ENCODE measurements at places on chromosomes 5 and 9.
A peak's percentile ranks its signal among the peaks of the same experiment; 100 is the strongest.

DNA sequence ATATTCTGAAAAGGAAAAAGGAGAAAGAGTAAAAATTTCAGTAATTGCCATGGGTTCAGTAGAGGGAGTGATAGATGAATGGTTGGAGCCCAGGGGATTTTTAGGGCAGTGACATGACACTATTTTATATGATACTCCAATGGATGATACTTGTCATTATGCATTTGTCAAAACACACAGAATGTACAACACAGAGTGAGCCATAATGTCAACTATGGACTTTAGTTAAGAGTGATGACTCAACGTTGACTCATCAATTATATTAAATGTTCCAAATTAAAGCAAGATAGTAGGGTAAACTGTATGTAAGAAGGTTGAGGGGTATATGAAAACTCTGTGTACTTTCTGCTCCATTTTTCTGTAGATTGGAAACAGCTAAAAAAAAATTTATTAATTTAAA is 586.4 kb downstream of the TAF11L14 start:
- no peak for DNase-seq

DNA sequence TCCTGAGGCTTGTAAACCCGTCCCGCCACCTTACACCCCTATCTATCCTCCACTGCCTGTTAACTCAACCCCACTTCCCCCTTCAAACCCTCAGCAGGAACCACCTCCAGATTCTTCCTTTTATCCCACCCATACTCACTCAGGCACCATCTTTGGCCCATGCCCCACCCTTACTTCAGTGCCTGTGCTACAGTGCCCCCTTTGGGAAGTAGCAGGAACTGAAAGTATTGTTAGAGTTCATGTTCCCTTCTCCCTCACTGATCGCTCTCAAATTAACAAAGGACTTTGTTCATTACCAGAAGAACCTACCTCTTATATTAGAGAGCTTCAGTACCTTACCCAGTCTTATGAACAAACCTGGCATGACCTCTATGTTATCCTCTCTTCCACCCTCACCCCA is 92.2 kb upstream of the MOCS2 start:
- no peak for DNase-seq

DNA sequence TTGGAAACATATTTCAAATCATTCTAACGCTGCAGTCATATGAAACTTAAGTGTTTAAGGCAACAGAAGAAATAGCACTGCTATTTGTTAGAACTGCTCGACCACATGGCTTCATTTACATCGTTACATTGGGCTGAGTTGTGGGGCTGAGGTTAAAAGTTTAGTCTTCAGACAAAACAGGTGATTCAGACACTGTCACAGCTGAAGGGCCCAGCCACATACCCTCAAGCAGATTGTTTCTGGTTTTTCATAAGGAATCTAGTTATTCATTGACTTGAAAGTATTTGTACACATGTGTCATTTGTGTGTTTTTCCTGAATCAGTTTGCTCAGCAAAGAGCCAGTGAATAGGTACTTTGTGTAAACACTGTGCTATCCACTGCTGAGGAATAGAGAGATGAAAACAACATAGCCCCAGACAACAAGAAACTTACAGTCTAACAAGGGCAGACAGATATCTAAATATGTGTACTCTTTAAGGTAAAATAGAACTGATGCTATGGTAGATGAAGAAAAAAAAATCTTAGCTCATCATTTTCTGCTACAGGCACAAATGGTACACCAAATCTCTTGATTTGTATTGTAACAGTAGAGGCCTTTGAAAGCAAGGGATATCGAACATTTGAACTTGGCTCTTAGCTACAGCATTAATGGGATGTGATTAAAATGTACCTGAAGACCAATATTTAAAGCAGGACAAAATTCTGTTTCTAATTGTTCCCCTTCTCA is 357.6 kb upstream of the RPS23 start:
- no peak for DNase-seq

GRCh38 chr5:139104577-139105276 is 93.4 kb downstream of the SIL1 start:
- no peak for DNase-seq

DNA sequence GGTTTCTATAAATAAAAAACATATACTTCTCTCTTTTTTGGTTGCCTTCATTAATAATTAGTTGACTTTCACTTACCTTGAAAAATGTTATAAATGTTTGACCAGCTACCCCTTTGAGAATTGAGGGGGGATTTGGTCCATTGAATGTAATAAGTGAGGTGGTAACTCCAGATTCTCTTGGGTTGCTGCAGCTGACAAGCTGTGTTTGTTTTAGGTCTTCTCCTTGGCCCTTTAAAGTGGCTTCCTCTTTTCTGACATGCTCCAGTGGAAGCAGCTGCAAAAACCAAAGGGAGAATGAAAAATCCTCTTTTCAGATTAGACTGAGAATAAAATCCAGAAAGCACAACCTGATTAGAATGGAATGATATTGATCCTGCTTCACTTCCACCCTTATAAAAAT is 410.5 kb downstream of the TMEM38B start:
- no peak for DNase-seq

DNA sequence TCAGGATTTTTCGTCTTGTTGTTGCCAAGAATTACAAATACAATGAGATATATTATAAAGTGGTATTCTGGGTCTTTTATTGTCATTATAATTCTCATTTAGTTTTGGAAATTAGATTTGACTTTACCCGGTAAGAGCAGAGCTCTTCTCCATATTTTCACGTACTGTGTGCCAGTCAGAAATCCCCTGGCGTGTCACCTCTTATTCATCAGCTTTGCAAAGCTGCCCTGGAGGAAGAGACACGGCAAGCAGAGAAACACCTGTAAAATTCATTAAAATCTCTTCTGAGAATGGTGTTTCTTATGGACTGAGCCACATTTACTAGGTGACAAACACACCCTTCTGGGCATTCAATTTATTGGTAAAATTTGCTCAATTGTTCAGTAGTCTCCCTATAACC is 440.4 kb downstream of the HINT1 start:
- DNase-seq, result no peak

DNA sequence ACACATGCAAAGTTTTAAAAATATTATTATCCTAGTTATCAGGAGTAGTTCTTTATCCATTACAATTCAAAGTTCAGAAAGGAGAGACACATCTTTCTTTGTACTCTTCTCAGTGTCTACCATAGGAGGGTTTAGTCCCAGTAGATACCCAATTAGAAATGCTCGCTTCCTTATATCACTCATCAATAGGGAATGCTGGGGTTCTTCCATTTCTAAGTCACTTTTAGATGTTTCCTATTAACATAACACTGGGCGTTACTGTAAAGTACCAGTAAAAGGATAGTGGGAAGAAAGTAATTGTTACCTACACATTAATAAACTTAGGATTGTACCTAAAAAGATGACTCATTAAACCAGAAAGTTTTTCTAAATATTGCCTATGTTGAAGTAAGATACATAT is 348.3 kb upstream of the CDH6 start:
- no peak for DNase-seq

DNA sequence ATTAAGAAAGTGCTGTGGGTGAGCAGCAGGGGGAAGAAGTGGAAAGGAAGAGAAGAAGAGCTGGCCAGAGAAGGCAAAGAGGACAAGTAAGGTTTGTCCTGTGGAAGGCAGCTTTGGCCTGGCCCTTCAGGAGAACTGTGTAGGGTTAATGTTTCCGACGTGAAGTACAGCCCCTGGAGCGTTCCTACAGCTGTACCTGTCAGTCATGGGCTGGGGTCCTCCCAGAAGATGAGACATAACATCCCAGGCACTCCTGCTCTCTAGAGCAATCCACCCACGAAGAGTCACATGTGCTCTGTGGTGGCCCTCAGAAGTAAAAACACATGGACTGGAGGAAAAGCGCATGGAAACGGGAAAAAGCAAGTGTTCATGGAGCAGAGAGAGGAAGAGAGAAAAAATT is 237.4 kb downstream of the CAAP1 start:
- no peak for DNase-seq

DNA sequence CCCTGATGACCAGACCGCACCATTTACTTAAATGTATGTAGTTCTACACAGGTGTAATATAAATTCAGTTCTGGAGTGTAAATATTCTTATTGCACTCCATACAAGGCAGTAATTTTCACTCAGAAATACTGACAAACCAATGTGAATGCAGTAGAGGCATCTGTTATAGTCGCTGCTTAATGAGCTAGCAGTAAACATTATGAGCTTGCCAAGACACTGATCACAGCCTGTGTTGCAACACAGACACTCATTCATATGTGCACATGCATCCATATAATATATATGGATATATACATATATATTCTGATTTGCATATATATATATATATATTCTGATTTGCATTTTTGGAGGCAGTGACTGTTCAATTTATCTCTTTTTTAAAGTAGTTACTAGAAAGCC is 435.1 kb upstream of the ST8SIA4 start:
- DNase-seq, result no peak

DNA sequence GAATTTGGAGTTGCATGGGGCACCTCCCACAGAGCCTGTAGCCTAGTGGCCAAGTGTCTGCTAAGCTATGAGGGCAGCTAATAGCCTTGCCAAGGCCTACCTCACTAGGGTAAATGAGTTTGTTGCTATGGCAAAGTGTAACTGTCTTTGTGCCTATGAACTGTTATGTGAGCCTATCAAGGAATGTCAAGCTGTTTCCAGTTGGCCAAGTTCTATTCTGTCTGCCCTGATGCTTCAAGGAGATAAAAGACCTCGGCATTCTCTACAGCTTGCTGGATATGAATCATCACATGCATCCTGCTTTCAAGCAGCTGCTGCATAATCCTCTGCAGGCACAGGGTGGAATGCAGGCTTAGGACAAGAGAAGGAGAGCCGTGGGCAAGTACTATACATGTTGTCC is 69.8 kb upstream of the CCDC112 start:
- DNase-seq, result no peak

DNA sequence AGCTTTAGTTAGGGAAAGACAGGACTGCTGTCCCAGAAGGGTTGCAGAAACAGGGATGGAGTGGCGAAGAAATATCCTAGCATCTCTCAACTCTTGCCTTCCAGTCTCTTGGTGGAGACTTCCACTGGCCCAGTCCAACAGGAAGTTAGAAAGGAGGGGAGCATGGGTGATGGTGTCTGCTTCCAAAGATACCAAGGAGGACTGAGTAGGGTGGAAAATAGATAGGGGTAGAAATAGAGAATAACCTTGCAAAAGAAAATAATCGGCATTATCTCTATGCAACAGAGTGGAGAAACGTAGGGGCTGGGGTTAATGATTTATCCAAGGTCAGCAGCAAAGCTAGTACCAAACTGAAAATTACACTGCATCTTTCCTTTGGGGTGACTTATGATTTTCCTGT is 242.3 kb downstream of the PSAT1 start:
- no peak for DNase-seq

DNA sequence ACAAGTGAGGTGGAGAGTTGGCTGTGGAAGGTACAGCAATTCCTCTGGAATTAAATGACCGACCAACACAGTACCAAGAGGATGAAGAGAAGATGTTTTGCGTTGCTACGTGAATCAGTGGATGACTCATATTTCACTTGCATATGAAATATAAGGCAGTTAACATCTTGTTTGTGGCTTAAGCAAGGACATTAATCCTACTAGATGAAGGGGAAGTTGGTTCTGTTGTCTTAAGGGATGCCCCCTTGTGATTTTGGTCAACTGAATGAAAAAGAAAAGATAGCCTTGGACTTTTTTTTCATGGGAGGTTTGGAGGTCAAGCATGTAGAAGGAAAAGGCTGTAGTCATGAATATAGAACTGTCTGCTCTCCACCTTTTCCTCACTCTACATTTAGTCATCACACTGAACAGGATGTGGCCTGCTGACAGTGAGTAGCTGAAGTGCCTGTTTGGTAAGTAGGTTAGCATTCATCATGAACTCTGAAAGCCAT is 33.9 kb downstream of the VLDLR start:
- DNase-seq, result peak; percentile 45

GRCh38 chr5:1385395-1386273 is 40.7 kb upstream of the CLPTM1L start:
- DNase-seq, result peak; percentile 52

- DNase-seq, result peak; percentile 52
These were observed 80.0 kb upstream of the TUT7 start for GRCh38 chr9:86434039-86434726.

- no peak for DNase-seq
These were observed 137.4 kb downstream of the GPBP1 start for GRCh38 chr5:57311251-57311650.

DNA sequence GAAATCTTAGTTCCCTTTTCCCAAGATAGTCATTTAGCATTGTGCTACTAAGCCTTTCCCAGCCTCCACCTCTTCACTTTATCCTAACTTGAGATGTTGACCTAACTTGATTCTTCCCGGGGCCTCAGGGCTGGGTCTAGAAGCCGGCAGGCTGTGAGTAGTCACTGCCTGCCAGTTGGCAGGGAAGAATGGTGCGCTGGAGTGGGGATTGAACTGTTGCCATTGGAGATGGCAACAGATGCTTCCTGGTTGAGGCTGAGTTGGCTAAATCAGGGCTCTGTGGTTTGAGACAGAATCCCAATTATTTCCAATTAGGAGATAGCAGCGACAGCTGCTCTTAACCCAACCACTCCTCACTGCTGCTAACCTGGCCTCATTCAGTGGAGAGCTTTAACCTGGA is 343.1 kb downstream of the BRINP1 start:
- DNase-seq, result no peak

DNA sequence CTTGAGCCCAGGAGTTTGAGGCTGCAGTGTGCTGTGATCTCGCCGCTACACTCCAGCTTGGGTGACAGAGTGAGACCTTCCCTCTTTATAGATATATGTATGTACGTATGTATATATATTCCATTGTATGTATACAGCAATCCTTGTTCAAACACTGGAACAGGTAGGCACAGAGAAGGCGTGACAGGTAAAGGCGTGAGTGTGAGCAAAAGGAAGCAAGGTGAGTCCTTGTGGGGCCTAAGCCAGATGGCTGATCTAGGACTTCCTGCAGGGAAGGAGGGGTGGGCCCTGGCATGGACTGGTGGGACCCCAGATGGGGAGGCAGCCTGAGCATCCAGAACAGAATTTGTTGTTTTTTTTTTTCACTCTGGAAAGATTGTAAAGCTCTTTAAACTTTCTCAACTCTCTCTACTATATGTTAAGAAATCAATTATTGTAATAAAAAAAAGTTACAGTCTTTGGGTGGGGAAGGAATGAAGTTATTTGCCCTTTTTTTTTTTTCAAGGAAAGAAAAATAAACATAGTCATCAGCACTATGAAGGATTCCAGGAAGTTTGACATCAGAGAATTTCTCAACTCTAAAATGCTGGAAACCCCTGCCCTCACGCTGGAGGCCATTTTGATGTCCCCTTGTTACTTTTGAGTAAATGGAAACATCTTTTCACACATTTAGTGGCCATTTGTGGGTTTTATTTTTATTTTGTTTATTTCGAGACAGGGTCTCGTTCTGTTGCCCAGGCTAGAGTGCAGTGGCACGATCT is 38.9 kb upstream of the STXBP1 start:
- DNase-seq, result peak; percentile 62

GRCh38 chr9:89234205-89235067 is 55.8 kb upstream of the SHC3 start:
- DNase-seq, result no peak

GRCh38 chr9:122923947-122924346 is 7.4 kb downstream of the ZBTB26 start:
- no peak for DNase-seq

GRCh38 chr9:36207016-36207415 is 16.3 kb downstream of the CLTA start:
- no peak for DNase-seq

All from NCI-H460 (cell line).